H1 (cell line): ENCODE measurements at places on chromosomes 2 and 18. TPM values are rescaled to one million over a fixed set of nuclear protein-coding genes. Genes with fewer than 3 reads are reported as not detected.

DNA sequence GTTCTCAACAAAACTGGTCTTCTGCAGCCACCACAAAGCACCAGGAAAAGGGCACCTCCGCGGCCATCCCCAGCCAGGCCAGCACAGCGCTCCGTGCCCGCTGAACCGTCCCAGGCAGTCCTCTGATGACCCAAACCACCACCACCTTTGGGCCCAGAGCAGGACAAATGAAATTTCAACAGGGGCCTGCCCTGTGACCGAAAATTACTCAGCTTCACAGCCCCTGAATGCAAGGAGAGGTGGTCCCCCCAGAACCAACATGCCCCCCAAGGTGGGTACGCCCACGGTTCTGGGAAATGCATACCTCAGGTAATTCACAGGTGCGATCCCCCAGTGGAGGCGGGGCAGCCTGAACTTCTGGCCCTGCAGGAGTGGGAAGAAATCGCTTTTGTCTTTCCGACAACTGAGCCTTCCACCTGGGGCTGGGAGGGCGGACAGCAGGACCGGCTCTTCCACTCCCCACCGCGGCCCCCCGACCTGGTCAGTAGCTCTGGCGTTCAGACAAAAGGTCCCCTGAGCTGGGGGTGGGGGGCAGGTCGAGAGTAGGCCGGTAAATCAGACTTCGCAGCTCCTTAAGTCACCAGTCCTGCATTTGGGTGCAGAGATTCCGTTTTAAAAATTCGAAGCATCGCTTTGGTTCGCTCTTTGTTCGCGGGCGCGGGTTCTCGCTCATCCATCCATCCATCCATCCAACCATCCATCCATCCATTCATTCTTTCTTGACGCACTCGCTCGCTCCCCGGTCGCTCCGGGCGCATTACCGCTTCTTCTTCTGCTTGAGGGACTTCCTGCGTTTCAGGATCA lies 1.4 kb downstream of the ARL4C start:
- no peaks in the 10 kb centered on the region for H3K36me3 ChIP-seq
- DNase-seq: no peak
- no peaks in the 10 kb centered on the region for H3K27me3 ChIP-seq
- peak overlapping the region; percentile 82 for H3K4me3 ChIP-seq
- H3K27ac ChIP-seq: no peak overlapping the region

GRCh38 chr2:58853420-58853819 lies 612.3 kb upstream of the FANCL start:
- no peaks in the 10 kb centered on the region; the same call in 1 of the 2 replicates for H3K4me1 ChIP-seq
- H3K27me3 ChIP-seq: no peaks in the 10 kb centered on the region
- H3K27ac ChIP-seq: no peak overlapping the region
- DNase-seq: no peak

Gene LBX2
- 0.55 TPM in 1 of 2 replicates, not detected in the other for total RNA-seq

Gene OSBPL1A
- total RNA-seq: 74.9 and 77.1 TPM in 2 replicates

Gene TM4SF20
- total RNA-seq: not detected in 2 replicates
